ENCODE measurements at places on chromosomes 1 and 21. TPM values are rescaled to one million over a fixed set of nuclear protein-coding genes. Genes with fewer than 3 reads are reported as not detected.

Gene PRAMEF7
- not detected for total RNA-seq

Gene CFAP45
- total RNA-seq = 0.22 TPM

Gene CACNA1S
- total RNA-seq = 26.1 TPM

- DNase-seq = no peak
- no peak overlapping the region for H3K4me3 ChIP-seq
- no peaks in the 10 kb centered on the region for H3K36me3 ChIP-seq
- H3K27ac ChIP-seq = no peak overlapping the region
These were observed 65.2 kb upstream of the ABCG1 start for GRCh38 chr21:42153746-42154145.

DNA sequence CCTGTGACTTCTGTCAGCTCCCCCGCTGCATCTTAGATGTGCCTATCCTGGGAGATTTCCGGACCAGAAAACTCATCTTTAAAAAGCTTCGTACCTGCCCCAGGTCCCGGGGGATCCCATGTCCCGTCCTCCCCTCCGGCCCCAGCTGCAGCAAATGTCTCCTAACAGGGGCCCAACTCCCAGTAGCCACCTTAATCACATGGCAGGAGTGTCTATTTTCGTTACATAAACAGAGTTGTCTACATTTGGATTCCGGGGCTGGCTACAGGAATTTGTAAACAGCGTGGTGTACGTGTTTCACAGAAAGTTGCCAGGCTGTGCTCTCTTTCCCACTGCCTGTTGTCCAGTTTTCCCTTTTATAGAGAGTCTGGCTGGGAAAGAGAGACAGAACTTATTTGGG lies 17.9 kb upstream of the KCNE2 start:
- DNase-seq = peak; percentile 33
- H3K27ac ChIP-seq = no peak overlapping the region
- H3K4me1 ChIP-seq = peaks cover 34% of the 10 kb centered on the region

DNA sequence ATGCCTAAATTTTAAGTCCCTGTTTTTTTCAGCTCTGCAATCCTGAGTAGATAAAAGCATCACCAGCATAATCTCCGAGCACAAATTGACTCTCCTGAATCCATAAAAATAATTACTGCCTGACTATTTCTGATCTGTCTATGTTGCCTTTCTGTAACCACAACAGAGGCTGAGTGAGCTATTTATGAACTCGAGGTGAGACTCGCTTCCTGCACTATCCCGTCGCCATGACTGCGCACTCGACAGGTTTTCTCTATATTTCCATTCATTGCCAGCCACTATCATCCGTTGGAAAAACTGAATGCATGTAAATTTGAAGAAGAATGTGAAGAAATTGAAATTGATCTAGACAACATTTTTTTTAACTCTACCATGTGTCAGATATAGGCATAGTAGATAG lies 897.2 kb downstream of the ADGRL2 start:
- no peaks in the 10 kb centered on the region for H3K27me3 ChIP-seq
- peak; percentile 63 for DNase-seq
- no peak overlapping the region for H3K4me3 ChIP-seq
- H3K27ac ChIP-seq = no peak overlapping the region
- H3K36me3 ChIP-seq = no peaks in the 10 kb centered on the region
- no peaks in the 10 kb centered on the region for H3K4me1 ChIP-seq

GRCh38 chr1:52365071-52365745 lies 797 bp downstream of the CC2D1B start:
- peaks cover 36% of the 10 kb centered on the region for H3K36me3 ChIP-seq
- peaks cover 12% of the 10 kb centered on the region for H3K4me1 ChIP-seq
- DNase-seq = peak; percentile 61
- H3K27me3 ChIP-seq = peaks cover 7% of the 10 kb centered on the region
- peak overlapping the region; percentile 78 for H3K27ac ChIP-seq

- no peak overlapping the region for H3K27ac ChIP-seq
- peaks cover 6% of the 10 kb centered on the region for H3K36me3 ChIP-seq
- no peak overlapping the region for H3K4me3 ChIP-seq
These were observed 126.6 kb downstream of the C1orf21 start for GRCh38 chr1:184513421-184513820.

Gene SDC3
- 21.9 TPM for total RNA-seq

- no peak overlapping the region for H3K4me3 ChIP-seq
- DNase-seq = peak; percentile 68
- no peaks in the 10 kb centered on the region for H3K36me3 ChIP-seq
- H3K27ac ChIP-seq = no peak overlapping the region
These were observed 70.2 kb downstream of the DAB1 start for GRCh38 chr1:57353654-57354053.

DNA sequence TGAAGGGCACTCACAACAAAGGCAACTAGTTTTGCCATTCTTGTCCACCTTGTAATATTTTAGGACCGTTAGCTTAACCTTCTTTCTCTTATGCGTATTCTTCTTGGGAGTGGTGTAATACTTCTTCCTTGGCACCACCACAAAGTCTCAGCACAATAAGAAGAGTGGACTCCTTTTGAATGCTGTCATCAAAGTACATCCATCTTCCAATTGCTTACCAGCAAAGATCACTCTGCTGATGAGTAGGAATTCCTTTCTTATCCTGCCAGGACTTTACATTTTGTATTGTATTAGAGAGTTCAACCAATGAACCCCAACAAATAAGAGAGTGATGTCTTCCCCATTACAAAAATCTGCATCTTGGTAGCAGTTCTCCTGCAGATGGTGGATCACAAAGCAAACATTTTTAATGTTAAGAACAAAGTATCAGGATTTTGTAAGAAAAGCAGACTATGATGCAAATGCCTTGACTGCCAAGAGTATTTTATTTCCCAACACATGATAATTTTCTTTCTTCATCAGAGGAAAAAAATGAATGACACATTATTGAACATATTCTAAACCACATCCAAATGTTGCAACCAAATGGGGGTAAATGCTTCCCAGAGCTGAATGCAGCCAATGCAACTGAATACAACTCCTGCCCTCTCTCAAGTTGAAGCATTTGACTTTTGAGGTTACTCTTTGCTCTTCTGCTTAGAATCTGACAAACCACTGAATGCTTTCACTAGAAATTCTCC lies 5.1 kb upstream of the ARNT start:
- H3K4me3 ChIP-seq = no peak overlapping the region
- H3K27ac ChIP-seq = no peak overlapping the region
- no peaks in the 10 kb centered on the region for H3K36me3 ChIP-seq
- no peaks in the 10 kb centered on the region for H3K4me1 ChIP-seq
- DNase-seq = no peak

DNA sequence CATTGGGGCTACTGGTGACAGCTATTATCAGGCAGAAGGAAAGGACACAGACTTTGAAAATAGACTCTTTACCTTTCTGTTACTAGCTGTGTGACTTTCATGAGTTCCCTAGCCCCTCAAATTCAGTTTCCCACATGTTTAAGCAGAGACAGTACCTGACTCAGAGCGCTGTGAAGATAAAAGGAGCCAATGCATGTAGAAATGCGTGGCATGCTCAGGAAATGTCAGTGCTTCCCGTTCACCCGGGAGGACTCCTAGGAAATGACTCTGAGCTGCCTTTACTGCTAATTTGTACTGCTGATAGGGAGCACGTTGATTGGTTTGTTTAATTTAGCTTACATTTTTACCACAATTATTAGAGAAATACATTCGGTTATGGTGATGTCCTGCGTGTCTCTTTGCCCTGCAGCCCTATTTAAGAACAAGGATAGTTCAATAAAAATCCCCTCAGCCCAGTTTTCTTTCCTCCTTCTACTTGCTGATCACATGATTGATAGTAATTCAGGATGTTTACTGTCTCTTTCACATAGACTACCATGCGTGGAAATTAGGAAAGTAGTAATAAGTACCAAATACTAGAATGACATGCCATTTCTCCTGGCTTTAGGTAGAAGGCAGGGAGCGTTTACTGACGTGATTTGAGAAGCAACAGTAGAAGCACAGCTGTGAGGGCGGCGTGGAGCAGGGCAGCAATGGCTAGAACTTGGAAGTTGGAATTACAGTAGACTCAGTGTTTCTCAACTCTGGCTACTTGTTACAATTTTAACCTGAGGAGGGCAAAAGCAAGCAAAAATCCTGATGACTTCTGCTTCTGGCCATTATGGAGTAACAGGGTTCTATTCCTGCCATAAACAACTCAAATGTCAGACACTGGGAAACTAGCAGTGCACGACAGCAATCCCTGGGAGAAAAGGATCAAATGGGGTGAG lies 15.9 kb downstream of the PDIK1L start:
- H3K4me1 ChIP-seq = peaks cover 2% of the 10 kb centered on the region
- peaks cover 2% of the 10 kb centered on the region for H3K36me3 ChIP-seq
- DNase-seq = no peak
- H3K27ac ChIP-seq = no peak overlapping the region
- H3K4me3 ChIP-seq = no peak overlapping the region
- no peaks in the 10 kb centered on the region for H3K27me3 ChIP-seq

DNA sequence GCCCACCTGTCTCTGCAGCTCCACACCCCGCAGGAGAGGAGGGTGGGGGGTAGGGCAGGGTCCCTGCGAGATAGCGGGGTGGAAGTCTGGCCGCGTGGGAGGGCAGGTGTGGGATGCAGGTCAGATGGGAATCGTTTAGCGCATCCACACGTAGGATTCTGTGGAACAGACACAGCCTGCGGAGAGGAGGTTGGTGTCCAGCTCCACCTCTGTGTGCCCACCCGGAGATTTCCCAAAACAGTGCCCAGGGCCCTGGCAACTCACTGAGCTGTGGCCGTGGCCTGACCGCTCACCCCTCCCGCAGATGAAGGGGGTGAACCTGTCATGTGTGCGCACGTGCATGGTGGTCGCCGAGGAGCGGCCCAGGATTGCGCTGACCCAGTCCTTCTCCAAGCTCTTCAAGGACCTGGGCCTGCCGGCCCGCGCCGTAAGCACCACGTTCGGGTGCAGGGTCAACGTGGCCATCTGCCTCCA lies 46.9 kb downstream of the S100B start:
- DNase-seq = no peak
- no peaks in the 10 kb centered on the region for H3K4me1 ChIP-seq
- H3K4me3 ChIP-seq = no peak overlapping the region
- H3K27ac ChIP-seq = no peak overlapping the region
- peaks cover 84% of the 10 kb centered on the region for H3K36me3 ChIP-seq

Gene RAB25
- not detected for total RNA-seq

DNA sequence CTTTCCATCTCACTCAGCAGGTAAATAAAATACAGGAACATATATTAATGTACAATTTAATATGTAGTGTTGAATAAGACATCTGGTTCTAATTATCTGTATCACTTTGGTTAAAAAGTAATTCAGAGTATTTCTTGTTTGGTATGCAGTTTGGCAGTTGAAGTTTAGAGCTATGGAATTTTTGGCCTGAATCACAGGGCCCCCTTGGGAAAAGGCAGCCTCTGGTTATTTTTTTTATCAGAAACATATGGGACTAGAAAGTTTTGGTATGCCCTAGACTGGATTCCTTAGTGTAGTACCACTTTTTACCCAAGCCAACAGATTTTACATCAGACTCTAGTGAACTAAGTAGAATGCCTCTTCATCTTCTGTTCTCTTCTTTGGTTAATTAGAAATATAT lies 26.4 kb downstream of the CNST start:
- peaks cover 5% of the 10 kb centered on the region for H3K4me1 ChIP-seq
- H3K27me3 ChIP-seq = no peaks in the 10 kb centered on the region
- H3K36me3 ChIP-seq = peaks cover 9% of the 10 kb centered on the region
- no peak overlapping the region for H3K27ac ChIP-seq
- peak; percentile 70 for DNase-seq

Gene PROK1
- not detected for total RNA-seq

DNA sequence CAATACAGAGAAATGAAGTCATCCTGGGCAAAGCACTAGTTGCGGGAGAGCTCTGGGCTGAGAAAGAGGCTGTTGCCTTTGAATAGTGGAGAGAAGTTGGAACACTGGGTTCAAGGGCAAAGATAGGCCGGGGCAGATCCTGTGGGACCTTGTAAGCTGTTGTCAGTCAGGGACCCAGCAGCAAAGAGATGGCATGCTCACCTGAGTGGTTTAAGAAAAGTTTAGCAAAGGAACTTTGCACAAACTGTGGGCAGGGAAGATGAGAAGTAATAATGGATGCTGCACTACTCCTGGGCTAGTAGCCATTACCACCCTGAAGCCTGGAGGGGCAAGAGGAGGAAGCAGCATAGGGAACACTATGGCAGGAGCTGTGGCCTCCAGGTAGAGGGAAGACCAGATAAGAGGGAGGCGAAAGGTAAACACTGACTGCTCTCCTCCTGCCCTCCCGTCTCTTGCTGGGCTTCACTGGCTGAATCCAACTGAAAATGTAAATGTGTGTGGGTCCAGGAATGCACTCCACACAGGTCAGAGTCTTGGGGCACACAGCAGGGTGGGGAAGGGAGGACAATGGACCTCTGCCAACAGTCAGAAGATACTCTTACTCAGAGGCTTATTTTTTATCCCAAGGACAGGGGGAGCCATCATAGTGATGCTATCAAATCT lies 129.2 kb downstream of the PLPP3 start:
- DNase-seq = no peak
- H3K4me1 ChIP-seq = peaks cover 27% of the 10 kb centered on the region
- H3K4me3 ChIP-seq = no peak overlapping the region
- no peaks in the 10 kb centered on the region for H3K27me3 ChIP-seq
- H3K36me3 ChIP-seq = no peaks in the 10 kb centered on the region

Gene RGS16
- total RNA-seq = 8.2 TPM

- no peak overlapping the region for H3K4me3 ChIP-seq
- no peak for DNase-seq
- peaks cover 6% of the 10 kb centered on the region for H3K4me1 ChIP-seq
- no peak overlapping the region for H3K27ac ChIP-seq
These were observed 89.8 kb downstream of the DHRS3 start for GRCh38 chr1:12528021-12528852.

DNA sequence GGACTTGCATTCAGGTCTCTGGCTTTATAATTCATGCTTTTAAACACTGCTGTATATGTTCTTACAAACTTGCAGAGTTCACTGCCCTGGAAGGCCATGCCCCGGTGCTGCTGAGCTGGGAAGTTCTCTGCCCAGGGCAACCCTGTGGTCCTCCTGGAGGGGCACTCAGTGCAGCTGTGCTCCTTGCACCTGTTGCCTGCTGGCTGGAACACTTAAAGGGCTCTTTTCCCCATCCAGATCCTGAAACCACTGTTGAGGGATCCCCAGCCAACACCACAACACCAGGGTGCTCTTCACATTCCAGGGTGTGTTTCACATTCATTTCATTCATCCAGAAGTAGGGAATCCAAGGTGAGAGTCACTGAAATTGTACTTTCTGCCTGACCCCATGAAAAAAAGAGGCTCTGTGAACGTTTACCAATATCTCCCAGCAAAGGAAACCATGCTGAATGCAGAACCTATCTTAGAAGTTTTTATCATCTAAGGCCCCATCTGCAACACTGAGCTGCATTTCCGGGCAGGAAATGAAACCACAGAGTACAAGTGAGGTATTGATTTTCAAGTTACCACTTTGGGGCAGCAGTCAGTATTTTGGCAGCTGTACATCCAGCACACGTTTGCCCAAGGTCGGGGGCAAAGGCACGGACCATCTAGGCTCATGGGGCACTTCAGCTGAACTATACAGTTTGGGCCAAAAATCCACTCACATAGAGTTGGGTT lies 16.4 kb upstream of the KIAA0040 start:
- H3K27ac ChIP-seq = no peak overlapping the region
- H3K36me3 ChIP-seq = no peaks in the 10 kb centered on the region
- H3K4me1 ChIP-seq = peaks cover 11% of the 10 kb centered on the region

GRCh38 chr1:85330711-85331290 lies 54.4 kb upstream of the BCL10 start:
- H3K4me3 ChIP-seq = no peak overlapping the region
- H3K4me1 ChIP-seq = peaks cover 31% of the 10 kb centered on the region
- H3K36me3 ChIP-seq = no peaks in the 10 kb centered on the region
- DNase-seq = peak; percentile 92
- H3K27ac ChIP-seq = peak overlapping the region; percentile 94
